Activated naive CD4-positive, alpha-beta T cell treated with anti-CD3 and anti-CD28 coated beads, Interleukin-2, amount 50 U/mL, for 72 hours (primary cell): ENCODE measurements at places on chromosomes 4 and X.
A peak's percentile ranks its signal among the peaks of the same experiment; 100 is the strongest.

DNA sequence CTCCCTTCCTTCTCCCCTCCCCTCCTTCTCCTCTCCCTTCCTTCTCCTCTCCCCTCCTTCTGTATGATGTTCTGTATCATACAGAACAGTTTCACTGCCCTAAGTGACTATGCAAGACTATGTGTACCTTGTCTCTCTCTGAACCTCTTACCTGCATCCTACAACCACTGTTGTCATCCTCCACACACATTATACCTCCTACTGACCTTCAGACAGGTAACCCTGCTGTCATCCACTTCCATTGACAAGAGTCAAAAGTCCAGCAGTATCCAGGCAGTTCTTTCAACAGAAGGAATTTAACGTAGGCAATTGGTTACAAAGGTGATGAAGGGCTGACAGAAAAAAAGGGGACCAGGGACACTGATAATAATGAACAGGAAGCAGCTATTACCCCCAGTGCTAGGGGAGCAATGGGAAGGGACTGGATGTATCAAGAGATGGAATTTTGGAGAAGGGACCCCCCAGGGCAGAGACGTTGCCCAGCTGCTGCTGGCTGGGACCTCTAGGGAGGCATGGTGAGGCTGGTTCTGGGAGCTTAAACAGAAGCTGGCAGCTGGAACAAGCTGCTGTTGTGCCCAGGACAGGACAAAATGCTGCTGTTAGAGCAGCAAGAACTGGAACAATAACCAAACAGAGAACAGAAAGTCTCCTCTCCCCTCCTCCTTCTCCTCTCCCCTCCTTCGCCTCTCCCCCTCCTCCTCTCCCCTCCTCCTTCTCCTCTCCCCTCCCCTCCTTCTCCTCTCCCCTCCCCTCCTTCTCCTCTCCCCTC lies 84.7 kb downstream of the DCTD start:
- no peak for DNase-seq

GRCh38 chrX:74389016-74389722 lies 32.1 kb upstream of the SLC16A2 start:
- DNase-seq: no peak

- no peak for DNase-seq
Measured at GRCh38 chr4:101795704-101796103, 5.2 kb downstream of the BANK1 start.

GRCh38 chrX:81304563-81304962 lies 102.7 kb downstream of the SH3BGRL start:
- no peak for DNase-seq

DNA sequence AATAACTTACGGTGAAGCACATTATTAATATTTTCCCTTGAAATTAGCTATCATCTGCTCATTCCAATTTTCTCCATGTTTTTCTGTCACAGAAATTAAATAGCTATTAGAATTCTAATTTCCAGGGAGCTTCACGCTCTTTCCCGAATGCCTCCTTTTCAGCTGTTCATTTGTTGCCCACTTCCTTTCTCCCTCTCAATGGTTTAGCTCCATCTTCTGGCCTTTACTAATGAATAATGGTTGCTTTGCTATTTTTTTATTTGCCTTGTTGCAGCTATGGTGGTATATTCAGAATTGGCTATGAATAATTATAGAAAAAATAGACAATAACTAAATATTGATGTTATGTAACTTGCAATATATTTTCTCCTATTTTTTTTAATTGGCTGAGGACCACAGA lies 70.5 kb downstream of the GRIA2 start:
- DNase-seq: no peak

GRCh38 chr4:172899861-172900260 lies 268.8 kb upstream of the GALNT7 start:
- DNase-seq: no peak

GRCh38 chrX:18537068-18537467 lies 111.7 kb downstream of the CDKL5 start:
- DNase-seq: no peak

GRCh38 chrX:54807524-54808108 lies at the start of gene MAGED2:
Gene MAGED2, plus strand, starts transcription at chrX:54807745. Its CDS starts 1,587 bp downstream, at chrX:54809332.
- no peak for DNase-seq

- no peak for DNase-seq
Measured at GRCh38 chr4:171266671-171267070, 546.5 kb upstream of the GALNTL6 start.

DNA sequence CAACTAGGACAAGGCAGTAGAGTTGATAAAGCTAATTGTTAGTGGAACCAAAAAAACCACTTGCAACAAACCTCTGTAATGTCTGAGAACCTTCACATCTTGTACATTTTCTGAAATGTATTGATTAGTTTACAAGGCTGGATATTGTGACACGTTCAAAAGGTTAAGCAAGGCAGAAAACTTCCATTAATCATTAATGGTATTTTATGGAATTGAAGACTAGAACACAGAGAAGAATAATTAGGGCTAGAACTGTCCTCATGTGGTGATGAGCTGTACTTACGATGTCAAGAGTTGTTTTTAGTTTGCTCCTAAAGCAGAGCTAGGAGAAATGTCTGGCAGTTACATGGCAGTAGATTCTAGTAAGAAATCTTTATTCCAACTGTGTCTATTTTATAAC lies 12.3 kb downstream of the GC start:
- DNase-seq: no peak

DNA sequence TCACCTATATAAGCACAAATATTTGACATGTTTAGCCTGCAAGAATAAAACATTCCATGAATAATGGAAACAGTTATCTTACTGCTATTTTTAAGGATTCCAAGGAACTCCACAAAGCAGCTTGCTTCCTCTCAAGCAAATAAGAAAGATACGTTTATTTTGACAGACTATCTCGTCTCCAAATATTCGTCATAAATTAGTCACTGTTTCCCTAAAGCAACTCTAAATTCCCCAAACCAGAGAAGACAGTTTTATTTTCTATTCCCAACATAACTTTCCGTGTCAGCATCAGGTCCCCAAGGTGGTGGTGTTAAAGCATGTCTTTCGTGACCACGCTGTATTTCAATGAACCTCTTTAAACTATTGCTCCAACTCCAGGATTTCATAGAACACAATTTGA lies 24.3 kb upstream of the DKK2 start:
- DNase-seq: no peak

DNA sequence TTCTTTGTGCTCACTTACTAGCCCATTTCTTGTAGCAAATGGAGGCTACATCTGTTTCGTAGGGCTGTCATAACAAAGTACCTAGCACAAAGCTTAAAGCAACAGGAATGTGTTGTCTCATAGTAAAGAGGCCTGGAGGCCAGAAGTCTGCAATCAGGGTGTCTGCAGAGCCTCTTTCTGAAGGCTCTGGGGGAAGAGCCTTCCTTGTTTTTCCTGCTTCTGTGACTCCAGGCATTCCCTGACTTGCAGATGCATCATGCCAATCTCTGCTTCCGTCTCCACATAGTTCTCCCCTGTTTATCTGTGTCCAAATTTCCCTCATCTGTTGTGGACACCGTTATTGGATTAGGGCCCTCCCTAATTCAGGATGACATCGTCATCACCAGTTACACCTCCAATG lies 67.1 kb downstream of the SHROOM2 start:
- no peak for DNase-seq

DNA sequence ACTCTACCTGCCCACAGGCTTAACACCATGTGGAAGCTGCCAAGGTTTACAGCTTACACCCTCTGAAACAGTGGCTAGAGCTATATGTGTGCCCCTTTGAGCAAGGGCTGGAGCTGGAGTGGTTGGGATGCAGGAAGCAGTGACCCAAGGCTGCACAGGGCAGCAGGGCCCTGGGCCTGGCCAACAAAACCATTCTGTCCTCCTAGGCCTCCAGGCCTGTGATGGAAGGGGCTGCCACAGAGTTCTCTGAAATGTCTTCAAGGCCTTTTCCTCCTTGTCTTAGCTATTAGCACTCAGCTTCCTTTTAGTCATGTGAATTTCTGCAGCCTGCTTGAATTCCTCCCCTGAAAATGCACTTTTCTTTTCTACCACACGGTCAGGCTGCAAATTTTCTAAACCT lies 84.9 kb downstream of the IL13RA2 start:
- DNase-seq: no peak

DNA sequence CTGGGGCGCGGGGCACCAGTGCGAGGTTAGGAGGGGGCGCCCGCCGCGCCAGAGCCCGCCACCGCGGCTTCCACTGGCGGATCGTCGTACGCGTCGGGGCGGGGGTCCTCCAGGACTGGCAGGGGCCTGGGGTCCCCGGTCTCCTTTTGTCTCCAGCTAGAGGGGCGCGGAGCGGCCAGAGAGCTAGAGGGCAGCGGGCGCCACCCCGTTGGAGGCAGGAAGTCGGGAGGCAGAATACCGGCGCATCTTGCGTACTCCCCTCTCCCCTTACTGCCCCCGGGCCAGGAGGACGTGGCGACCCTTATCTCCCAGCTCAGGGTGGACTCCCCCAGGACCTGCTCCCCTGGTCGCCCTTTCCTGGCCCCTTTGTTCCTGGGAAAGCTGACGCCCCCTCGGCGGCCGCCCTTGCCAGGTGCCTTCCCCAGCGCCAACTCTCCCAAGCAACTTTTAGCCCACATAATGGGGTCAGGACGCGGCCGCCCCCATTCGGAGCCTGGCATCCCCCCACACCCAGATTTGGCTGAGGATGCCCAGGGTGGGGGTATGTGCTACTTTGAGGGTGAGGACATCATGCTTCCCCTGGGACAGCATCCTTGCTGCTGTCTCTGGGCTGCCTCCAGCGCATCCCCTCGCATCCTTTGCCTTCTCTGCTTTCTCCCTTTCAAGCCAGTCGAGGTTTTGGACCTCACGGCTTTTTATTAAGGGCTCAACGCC lies 933 bp downstream of the CNKSR2 start:
- DNase-seq: peak; percentile 3

DNA sequence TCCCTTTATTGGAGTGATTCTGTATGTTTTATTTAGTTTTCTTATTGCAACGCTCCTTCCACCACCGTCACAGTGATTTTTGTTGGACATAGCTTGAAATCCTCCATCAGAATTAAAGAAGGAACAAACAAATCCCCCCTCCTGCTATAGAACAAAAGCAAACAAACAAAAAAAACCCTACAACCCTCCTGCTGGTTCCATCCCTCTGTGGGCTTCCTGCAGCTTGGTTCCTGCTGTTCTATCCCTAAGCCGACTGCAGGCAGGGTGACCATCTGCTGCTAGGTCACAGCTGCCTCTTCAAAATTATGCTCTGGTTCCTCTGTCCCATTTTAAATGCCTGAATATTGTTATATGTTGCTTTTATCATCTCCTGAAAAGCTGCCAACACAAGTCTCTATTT lies 116.8 kb upstream of the AGA start:
- no peak for DNase-seq

DNA sequence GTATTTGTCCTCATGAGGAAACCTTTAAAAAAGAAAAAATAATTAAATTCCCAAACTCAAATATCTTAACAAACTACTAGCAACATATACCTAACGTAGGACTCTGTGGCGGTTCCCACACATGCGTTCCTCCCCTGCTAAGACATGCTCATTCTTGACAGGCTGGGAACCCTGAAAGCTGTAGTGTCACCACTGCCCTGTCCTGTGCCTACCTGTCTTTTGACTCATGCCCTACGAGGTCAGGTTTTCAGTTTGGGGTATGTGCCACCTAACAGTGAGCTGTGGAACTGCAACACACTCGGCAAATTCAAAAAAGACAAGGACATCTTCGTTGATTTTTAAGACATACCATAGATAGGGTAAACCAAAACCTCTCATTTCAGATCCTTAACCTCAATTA lies 17.8 kb downstream of the IDS start:
- no peak for DNase-seq

GRCh38 chr4:8069102-8069752 lies 89.4 kb downstream of the ABLIM2 start:
- DNase-seq: no peak

DNA sequence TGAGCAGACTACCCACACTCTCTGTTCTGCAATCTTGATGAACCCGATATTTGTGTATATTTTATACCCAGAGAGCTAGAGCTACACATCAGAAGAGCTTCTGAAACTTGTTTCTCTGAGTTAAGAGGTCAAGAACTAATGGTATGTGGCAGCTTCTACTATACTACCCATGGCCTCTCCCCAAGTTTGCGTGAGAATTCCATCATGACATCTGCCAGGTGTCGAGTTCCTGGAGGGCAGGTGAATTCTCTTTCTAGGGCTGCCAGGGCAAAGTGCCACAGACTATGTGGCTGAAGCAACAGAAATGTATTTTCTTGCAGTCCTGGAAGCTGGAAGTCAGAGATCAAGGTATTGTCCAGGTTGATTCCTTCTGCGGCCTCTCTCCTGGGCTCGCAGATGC lies 4.4 kb downstream of the SORCS2 start:
- DNase-seq: no peak

GRCh38 chr4:55330241-55330640 lies 15.8 kb upstream of the SRD5A3 start:
- no peak for DNase-seq

- no peak for DNase-seq
Measured at GRCh38 chr4:81255524-81255923, 40.5 kb upstream of the PRKG2 start.

- DNase-seq: no peak
Measured at GRCh38 chr4:127822430-127822829, 40.3 kb downstream of the HSPA4L start.

GRCh38 chr4:15542760-15543159 lies 73.1 kb downstream of the CC2D2A start:
- no peak for DNase-seq

- DNase-seq: no peak
Measured at GRCh38 chr4:7156761-7157488, 35.4 kb upstream of the SORCS2 start.

DNA sequence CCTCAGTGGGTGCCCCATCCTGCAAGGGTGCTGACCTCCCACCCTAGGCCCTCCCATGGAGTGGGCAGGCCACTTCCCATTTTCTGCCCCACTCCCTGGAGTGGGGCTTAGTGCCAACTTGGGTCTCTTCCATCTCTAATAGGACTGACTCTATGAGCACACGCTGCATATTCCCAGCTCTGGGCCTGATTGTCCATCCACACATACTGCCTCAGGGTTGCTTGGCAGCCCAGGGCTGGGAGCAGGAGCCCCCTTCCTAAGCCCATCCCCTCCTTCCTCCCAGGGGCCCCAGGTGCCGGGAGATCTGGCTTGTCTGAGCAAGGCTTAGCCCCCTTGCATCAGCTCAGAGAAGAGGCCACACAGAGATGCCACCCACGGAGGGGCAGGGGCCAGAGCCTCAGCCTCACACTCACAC lies 55.1 kb downstream of the PJA1 start:
- no peak for DNase-seq

DNA sequence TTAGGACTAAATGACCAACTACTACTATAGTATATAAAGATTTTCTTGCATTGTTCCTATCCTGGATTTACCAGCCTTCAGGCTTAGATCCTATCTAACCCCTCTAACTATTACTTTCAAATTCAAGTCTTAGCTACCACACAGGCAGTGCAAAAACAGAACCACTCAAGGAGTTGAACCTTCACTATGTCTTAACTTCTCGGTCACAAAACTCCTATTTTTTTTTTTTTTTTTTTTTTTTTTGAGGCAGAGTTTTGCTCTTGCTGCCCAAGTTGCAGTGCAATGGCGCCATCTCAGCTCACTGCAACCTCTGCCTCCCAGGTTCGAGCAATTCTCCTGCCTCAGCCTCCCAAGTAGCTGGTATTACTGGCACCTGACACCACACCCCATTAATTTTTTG lies 6.3 kb upstream of the FAM200B start:
- no peak for DNase-seq

GRCh38 chr4:79287718-79288117 lies 38.1 kb downstream of the NAA11 start:
- no peak for DNase-seq

- no peak for DNase-seq
Measured at GRCh38 chr4:105466580-105466979, 7.3 kb downstream of the PPA2 start.

- DNase-seq: no peak
Measured at GRCh38 chr4:140807491-140808252, 51.5 kb upstream of the TBC1D9 start.
